ENCODE measurements at places on chromosomes 5 and 9. TPM values are rescaled to one million over a fixed set of nuclear protein-coding genes. Genes with fewer than 3 reads are reported as not detected.

SLC9A3 gene
- 3.0 TPM for total RNA-seq

HNRNPAB gene
- total RNA-seq, result 152 TPM

GAS1 gene
- 6.1 TPM for total RNA-seq

NPM1 gene
- total RNA-seq, result 1,455 TPM

STXBP1 gene
- 23.8 TPM for total RNA-seq

TAF11L10 gene
- total RNA-seq, result not detected
